ENCODE measurements at places on chromosomes 2 and 18.

DNA sequence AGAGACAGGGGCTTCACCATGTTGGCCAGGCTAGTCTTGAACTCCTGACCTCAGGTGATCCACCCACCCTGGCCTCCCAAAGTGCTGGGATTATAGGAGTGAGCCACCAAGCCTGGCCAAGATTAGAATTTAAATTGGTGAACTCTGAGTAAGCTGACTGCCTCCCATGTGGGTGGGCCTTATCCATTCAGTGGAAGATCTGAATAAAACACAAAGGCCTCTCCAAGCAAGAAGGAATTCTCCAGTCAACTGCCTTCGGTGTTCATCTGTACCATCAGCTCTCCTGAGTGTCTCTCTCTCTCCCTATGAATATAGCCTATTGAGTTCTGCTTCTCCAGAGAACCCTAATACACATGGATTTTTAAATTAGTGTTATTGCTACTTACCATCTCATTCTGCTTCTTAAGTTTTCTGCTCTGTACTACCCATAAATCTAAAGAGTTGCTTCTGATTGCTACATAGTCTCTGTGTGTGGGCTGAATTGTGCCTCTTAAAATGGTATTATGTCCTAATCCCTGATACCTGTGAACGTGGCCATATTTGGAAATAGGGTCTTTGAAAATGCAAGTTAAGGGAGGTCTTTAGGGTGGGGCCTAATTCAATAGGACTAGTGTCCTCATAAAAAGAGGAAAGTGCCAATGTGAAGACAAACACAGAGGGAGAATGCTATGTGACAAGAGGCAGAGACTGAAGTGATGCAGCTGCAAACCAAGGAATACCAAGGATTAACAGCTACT is 36.3 kb downstream of the FBXO11 start:
- DNase-seq: no peak

GRCh38 chr2:139600166-139600565 is 820.0 kb upstream of the NXPH2 start:
- no peak for DNase-seq

- DNase-seq: no peak
These were observed 59.8 kb downstream of the SLC4A3 start for GRCh38 chr2:219687272-219687671.

DNA sequence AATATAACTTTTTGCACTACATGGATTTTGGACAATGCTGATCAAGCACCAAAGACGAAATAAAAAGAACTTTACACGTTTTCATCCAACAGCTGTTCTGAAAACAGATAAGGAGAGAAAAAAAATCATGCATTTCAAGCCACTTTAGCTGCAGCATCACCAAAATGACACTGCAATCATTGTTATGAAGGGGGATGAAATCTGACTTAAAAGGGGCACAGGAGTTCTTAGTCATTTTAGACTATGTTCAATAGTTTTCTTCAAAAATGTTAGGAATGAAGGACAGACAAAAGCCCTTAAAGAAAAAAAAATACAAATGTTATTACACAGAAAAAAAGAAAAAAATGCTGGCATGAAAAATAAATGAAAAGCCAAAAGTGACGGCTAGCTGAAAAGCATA is 71.2 kb downstream of the CUL3 start:
- no peak for DNase-seq

- DNase-seq: no peak
These were observed 15.7 kb downstream of the ZFP36L2 start for GRCh38 chr2:43210467-43211303.

DNA sequence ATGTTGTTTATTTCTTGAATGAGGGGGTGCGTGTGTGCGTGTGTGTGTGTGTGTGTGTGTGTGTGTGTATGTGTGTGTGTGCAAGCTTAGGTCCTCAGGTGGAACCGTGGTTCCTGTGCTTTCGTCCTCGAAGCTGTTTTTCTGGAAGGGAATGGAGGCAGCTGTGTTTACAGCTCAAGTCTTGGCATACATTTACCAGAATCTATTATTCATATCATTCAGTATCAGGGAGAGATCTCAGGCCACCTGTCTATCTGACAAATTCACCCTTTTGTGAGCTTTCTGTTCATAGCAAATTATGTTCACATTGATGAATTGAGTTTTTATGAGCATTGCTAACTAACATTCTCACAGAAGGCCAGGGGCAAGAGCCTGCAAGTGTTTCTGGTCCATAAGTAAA is 550.4 kb downstream of the ARHGAP15 start:
- DNase-seq: no peak

Data from T-helper 17 cell (primary cell).